ENCODE measurements at places on chromosomes 16 and 17.

DNA sequence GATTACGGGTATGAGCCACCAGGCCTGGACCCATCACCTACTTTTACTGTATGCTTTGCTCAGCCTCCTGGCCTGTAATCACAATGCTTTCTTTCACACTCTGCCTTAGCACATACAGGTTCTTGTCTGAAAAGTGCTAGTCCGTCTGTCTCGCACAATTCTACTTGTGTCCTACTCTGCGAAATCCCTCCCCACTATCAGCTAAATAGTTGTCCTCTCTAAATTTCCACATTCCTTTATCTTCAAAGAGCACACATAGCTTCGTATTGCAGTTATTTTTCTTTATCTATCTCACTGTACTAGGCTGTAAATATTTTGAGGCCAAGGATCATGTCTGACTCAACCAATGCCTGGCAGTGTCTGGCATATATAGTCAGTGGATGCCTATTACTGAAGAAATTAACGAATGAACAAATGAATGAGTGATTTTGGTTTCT lies 38.5 kb upstream of the ETV4 start:
- DNase-seq: no peak

DNA sequence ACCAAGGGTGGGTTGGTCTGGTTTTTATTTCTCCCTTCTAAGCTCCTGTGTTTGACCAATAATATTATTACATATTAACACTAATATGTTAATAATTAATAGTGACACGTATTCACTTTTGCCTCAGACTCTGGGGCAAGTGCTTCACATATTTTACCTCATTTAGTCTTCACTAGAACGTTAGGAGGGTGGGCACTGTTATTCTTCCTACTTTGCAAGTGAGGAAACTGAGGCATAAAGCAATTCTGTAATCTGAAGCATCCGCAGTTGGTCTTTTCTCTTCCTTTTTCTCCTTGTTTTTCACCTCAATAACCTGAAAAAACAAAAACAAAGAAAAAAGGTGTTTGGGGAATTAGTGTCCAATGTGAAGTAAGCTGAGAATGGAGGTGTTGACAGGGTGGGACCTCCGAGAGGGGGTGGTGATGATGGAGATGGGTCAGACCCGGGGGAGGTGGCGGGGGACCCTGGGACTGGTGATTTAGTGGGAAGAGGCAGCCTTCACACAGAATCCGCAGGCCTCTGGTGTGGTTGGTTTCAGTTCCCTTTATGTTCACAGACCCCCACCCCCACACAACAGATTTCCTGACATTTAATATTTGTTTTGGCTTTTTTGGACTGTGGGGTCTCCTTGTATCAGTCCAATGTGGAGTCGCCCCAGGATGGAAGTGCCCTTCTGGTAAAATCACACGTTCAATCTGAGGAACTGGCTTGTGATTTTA lies 3.7 kb downstream of the CDH1 start:
- DNase-seq: no peak

DNA sequence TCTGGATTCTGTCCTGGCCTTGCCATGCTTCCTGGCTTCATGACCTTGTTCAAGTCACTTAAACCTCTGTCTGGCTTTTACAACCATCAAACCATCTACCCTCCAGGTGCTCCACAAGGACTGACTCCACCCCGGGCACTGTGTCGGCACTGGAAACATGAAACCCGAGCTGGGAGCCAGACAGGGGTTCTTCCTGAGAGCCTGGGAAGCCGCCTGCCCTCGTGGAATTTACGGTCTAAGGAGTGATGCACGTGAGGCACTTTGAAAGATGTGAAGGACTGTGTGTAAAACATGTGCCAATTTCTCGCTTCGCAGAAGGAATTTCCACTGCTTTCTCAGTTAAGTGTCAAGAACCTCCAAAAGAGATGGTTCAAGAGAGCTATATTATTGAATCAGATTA lies 11.6 kb downstream of the CDK5R1 start:
- no peak for DNase-seq

DNA sequence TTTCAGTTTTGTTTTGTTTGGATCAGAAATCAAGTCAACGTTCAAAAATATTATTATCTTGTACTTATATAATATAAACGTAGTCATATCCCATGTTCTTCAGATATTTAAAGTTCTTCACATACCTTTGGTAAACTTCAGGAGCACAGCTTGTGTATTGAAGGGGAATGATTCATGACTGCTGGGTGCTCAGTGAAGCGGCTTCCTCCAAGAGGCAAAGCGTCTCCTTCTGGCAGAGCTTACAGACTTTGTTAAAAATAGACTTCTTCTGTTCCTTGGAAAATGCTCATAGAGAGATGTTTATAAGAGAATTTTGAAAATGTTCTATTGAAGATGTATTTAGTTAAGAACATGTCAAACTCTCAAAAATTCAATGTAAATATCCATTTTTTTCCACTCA lies 155.6 kb upstream of the CNTNAP4 start:
- DNase-seq: no peak

DNA sequence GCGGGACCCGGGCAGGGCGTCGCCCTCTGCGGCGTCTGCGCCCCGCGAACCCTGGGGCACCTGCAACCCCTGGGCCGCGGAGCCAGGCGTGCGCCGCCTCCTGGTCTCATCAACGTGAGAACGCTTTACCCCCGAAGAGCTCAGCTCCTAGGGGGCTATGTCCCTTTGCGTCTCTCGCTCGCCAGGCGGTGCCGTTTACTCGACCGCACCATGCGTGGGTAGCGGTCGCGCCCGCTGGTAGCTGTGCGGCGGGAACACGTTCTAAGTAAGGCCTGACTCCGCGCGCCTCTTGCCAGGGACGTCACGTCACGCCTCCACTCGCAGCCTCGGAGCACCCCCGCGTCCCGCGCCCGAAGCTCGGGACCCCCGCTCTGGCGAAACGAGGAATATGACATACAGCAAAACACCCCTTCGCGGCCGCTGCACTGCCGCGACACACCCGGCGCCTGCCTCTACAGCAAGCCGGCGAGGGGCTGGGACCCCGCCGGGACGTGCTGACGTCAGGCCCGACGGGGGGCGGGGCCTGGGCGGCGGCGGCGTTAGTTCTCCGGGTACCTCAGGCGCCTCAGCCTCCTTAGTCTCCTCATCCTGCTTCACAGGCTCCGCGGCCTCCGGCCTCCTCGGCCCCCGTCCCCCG lies at the start of gene RAB11FIP3:
Gene RAB11FIP3 (plus strand): TSS at position 568 of the 637 bp plus-strand sequence. CDS start 358 bp downstream, outside the sequence.
- DNase-seq: peak; percentile 72

DNA sequence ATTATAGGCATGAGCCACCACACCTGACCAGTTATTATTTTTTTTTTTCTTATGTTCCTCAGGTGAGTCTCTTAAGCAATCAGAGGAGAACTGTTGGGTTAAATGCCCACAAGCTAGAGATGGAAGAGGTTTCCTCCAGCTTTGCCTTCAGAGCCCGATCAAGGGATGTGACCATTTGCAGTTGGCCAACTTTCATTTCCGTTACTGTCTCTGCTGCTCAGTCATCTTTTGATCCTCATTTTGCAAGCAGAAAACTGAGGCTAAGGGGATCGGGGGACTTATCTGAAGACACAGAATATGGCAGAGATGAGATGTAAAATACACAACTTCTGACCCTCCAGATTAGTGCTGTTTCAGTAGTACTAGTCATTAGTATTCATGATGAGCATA lies 188.8 kb downstream of the RAB11FIP4 start:
- no peak for DNase-seq

DNA sequence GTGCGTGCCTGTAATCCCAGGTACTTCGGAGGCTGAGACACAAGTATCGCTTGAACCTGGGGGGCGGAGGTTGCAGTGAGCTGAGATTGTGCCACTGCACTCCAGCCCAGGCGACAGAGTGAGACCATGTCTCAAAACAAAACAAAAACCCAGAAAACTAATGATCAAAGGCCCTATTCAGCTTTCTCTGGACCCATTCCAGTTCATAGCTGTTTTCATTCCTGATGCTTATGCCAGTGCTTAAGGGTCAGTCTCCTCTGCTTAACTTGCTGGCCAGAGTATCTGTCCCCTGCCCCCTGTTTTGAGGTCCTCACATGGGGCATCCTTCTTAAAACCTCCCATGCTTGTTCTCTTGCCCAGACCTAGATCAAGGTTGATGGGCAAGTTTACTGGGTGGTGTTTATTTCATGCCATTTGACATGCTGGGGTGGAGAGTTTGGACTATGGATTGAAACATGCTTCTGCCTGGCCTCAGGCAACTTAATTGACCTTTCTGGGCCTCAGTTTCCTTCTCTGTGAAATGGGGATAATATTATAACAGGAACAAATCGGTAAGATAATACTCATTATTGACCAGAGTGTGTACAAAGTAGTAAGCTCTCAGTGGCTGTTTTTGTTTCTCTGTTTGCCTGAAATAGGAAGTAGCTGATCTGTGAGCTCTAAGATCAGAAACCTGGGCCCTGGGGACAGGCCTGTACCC lies 369.8 kb downstream of the CPPED1 start:
- no peak for DNase-seq

GRCh38 chr16:19555938-19556771 lies 652 bp downstream of the VPS35L start:
- DNase-seq: no peak

DNA sequence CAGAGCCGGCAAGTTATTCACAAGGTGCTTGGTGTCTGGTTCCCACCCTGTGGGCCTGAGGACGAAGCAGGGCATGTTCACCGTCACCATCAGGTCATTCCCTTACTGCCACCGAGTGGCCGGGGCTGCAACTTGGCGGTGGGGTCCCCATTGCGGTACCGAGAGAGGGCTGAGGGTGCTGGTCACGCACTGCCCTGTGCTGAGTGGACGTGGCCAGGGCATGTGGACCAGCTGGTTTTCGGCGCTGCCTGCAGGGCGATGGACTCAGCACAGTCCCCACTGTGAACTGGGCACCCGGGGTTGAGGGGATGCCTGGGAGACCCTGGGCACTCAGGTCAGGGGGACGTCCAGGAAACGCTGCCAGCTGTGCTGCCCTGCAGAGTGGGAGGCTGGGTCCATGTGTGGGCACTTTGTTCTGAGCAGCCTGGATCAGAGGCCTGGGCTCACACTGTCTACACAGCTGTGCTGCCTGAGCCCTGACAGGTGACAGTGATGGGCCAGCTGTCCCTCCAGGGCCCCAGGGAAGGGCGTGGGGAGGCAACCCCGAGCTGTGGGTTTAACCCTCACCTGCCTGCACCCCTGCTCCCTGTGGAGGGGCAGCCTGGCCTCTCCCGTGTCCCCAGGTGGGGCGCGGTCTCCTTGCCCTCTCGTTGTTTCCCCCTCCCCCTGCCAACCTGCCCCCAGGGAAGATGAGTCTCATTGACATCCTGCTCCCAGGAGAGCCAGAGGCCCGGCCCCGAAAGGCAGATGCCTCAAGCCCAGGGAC lies 39.3 kb upstream of the GNG13 start:
- no peak for DNase-seq

DNA sequence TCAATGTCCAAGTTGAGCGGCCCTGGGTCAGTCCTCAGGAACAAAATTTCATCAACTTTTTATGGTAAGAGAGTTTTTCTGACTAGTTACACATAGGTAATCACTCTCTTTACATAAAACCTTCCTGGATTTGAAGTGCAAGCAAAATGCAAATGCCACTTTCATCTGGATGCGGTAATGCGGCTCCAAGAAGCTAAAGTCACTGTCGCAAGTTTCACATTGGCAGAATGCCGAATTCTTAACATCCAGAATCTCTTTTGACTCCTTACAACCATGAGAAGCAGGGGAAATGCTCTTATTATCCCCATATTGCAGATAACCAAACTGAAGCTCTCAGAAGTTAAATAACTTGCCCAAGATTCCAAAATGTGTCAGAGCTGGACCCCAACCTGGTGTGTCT lies 30.0 kb downstream of the MRPS23 start:
- no peak for DNase-seq

DNA sequence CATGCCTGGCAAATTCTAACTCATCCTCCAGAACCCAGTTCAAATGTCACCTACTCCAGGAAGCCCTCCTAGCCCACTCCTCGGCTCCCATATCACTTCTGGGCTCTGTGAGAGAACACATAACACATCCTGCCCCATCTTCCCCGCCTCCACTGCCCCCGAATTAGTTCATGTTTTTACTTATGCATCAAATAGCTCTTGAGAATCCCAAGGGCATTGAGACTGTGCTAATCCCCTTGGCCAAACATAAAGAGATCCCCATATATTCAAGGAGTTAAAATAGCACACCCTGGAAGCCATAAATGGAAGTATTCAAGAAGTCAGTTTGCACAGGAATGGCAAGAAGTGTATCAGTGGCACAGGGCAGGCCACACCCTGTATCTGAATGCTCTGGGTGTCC lies 2.0 kb upstream of the CREBBP start:
- no peak for DNase-seq

DNA sequence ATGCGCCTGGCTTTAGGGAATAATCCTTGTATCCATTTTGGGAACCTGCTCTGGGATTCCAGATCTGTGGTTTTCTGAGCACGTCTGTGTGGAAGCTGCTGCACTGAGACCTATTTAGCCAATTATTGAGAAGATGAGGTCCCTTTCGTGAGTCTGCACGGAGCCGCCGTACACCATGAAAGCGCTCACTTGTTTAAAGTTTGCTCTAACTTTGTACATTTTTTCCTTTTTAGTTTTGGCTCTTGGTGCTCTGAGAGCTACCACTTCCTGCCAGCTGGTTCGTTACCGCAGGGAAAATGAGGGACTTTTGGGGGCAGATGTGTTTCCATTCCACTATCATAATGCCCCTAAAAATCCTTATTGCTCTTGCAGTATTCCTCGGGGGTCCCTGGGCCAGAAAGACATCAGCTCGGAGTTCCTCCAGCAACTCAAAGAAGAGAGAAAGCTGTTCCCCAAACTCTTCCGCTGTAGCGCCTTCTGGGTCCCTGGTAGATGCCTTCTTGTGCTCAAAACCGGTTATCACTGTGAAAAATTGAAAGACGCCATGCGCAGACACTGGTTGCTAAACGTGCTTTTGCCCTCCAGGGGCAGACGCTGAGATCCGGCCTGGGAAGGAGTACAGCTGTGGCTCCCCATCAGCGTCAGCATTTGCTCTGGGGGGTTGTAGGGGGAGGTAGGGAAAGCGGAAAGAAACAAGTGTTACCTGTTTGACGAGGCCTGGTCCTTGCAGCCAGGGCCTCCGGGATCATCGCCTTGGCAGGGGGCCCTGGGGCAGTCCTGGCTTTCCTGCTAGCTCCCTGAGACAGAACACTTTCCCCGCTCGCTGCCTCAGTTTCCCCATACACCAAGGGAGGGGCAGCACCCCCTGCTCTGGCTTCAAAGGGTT lies 238.1 kb downstream of the MRTFB start:
- no peak for DNase-seq

- DNase-seq: no peak
Measured at GRCh38 chr17:82804442-82805191, 35.2 kb downstream of the ZNF750 start.

DNA sequence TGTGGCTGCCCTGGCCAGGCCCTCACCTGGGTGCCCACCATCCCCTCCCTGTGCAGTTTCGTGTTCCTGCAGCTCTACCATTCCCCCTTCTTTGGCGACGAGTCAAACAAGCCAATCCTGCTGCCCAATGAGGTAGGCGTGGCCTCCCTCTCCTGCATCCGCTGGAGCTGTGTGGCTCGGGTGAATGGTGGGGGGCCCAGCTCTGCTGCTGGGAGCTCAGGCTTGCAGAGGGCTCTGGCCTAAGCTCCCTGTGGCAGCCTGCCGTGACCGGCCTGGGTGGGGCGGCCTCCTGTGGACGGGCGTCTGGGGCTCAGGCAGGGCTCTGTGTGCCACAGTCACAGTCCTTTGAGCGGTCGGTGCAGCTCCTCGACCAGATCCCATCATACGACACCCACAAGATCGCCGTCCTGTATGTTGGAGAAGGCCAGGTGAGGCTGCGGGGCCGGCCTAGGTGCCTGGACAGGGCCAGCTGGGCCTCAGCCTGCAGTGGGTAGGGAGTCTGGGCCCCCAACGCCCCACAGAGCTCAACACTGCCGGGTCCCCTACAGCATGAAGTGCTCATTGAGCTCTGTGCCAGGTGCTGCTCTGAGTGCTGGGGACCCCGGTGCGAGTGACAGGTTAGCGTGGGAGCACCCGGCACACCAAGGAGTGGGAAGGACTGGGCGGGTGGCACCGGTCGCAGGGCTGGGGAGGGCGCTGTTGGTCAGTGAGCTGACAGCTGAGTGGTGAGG lies 37.3 kb downstream of the TSC2 start:
- DNase-seq: no peak

All from activated gamma-delta T cell (primary cell).